ENCODE measurements at places on chromosomes 12 and 14.
A peak's percentile ranks its signal among the peaks of the same experiment; 100 is the strongest.

DNA sequence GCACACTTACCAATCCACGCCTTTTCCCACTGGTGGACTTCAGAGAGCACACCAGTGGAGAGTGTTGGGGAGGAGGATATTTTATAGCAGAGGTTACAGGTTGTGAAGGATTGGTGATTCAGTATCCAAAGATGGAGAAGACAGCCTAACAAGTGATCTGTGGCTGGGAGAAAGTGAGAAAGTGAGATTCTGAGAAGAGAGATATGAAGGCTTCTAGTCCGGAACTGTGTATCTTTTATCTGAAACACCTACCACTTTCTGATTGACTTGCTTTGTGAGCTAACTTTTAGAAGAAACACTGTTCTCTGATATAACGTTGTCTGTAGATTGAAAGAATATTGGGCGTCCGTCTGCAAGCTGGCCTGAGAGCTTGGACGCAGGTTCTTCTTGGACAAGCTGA, 24.0 kb downstream of the DYNC1H1 start:
- no peak for DNase-seq

GRCh38 chr14:99758121-99758821, 34.9 kb upstream of the EML1 start:
- DNase-seq = peak; percentile 98

GRCh38 chr12:22759769-22760674, 135.1 kb downstream of the ETNK1 start:
- no peak for DNase-seq

DNA sequence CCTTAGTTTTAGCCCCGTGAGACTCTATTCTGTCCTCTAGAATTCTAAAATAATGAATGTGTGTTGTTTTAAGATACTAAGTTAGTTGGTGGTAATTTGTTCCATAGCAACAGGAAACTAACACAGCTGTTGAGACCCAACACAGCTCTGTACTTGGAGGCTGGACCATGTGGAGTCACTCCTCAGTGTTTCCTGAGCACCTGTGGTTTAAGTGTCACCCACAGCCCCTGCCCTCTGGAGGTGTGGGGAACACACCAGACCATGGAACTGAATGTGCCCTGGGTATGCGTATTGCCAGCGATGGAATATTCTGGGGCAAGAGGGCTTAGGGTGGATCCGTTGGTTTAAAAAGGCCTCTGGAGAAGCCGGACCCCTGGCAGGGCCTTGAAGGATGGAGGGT, 16.6 kb upstream of the GPR68 start:
- no peak for DNase-seq

GRCh38 chr12:125861299-125862281, 796.4 kb downstream of the AACS start:
- no peak for DNase-seq

- no peak for DNase-seq
Observed at GRCh38 chr12:94768398-94769046, 118.2 kb upstream of the TMCC3 start.

- no peak for DNase-seq
Observed at GRCh38 chr12:126636821-126637220, 1571.6 kb downstream of the AACS start.

GRCh38 chr12:129815846-129816245, 88.0 kb downstream of the TMEM132D start:
- no peak for DNase-seq

GRCh38 chr12:95998611-95999286, 2.6 kb upstream of the HAL start:
- DNase-seq = peak; percentile 27

DNA sequence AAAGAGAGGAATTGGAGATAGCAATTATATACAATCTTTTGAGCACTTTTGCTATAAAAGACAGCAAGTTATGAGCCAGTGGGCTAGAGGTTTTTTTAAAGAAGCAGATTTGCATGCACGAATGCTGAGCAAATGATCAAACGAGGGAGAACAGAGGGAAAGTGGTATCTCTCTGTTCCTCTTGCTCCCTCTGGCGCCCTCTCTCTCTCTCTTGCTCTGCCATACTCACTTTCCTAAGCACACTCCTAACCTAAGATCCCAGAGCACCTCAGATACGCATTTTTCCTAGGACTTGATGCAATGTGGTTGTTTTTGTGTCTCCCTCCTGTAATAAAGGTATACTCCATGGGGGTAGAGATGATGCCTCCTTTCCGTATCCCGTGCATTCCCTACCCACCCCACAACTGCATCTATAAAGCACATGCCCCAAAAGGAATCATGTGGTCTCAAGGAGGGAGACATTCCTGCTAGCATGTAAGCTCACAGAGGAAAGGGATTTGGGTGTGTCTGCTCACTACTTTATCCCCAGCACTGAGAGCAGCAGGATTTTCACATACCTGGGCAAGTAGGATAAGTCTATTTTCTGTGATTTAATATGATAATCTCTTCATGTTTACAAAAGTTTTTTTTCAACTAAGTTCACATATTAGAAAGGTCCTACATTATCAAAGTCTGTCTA, 270.2 kb downstream of the SSPN start:
- DNase-seq = no peak

DNA sequence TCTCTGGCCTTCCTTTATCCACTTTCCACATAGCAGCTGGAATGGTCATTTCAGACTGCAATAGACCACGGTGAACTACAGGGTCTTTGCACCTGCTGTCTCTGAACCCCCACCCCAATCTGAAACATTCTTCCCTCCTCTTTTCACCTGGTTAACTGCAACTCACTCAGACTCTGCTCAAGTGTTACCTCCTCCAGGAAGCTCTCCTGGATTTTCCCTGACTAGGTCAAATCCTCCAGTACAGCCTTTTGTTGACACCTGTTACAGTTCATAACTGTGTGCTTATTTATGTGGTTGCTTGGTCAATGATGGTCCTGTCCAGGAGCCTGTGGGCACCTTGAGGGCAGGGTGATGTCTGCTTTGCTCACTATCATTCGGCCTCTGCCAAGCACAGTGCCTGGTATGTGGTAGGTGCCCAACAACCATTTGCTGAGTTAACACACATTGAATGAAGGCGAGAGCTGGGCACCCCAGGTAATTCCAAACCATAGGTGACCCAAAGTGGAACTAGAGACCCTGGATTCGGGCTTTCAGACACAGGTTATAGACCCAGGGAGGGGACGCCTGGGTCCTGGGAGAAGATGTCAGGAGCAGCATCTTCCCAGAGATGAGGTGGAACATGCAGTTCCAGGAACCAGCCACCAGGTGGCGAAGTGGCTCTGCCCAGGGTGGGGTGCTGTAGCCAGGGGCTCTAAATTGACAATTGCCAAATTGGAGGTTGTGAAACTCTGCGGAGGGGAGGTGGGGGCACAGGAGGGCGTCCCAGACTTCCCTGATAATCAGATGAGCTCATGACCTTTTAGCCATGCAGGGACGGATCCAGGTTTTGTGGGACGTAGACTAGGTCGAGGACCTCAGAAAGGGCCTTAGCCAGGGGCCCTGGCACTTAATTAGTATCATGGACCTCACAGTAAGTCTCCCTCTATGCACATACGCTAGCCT, 28.1 kb downstream of the TRPV4 start:
- DNase-seq = peak; percentile 37

GRCh38 chr12:13278249-13278787, 81.8 kb downstream of the EMP1 start:
- peak; percentile 39 for DNase-seq

GRCh38 chr12:130742716-130743115, 26.6 kb upstream of the RIMBP2 start:
- no peak for DNase-seq

DNA sequence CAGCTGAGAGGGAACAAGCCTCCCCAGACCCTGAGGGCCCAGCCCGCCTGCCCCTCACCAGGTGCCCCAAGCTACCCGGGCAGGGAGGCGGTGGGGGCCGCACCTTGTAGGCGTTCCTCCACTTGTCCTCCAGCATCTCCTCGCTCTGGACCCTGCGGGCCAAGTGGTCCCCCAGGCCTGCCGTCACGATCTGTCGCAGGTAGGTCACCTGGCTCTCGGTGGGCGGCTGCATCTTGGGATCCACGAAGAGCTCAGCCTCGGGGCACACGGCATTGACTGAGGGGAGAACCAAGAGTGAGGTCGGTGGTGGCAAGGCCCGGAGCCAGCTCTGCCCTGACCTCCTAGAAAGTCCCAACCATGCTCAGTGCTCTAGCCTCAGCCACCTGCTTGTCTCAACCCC, 36.6 kb downstream of the DHX37 start:
- no peak for DNase-seq

GRCh38 chr14:51302295-51303030, 62.4 kb downstream of the TMX1 start:
- no peak for DNase-seq

- no peak for DNase-seq
Observed at GRCh38 chr12:57072661-57073060, 5.9 kb downstream of the NEMP1 start.

- DNase-seq = peak; percentile 72
Observed at GRCh38 chr14:100362311-100362927, 39.3 kb downstream of the SLC25A47 start.

GRCh38 chr14:67971627-67972625, 152.3 kb downstream of the RAD51B start:
- DNase-seq = peak; percentile 59

GRCh38 chr12:42396473-42397259, 70.7 kb downstream of the PPHLN1 start:
- no peak for DNase-seq

DNA sequence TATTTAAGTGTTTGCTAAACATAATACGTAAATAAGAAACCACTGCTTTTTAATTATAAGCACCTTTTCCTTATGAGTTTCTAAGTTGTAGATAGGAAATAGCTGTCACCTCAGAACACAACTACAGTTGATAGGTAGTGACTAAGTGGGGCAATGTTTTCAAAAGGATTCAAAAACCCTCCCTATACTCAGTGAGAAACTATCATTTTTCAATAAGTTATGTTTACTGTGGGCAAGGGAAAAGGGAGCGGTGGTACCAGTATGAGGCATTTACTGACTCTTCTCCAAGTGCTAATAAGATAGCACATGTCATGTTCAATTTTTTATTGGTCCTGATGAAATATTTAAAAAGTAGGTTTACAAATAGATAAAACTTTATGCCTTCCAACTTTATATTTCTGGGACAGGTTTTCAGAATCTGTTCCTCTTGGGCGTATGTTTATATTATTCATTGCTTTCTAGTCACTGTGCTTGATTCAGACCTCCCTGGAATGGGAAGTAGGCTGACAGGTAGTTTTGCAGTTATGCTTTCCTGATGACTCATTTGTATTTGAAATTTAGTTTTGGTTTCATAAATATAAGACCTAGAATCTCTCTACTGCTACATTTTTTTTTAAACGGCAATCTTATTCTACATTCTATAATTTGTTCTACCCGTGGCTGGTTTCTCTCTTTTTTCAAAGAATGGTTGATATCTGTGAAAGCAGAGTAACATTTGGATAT, 153.1 kb downstream of the TMEM117 start:
- DNase-seq = no peak

DNA sequence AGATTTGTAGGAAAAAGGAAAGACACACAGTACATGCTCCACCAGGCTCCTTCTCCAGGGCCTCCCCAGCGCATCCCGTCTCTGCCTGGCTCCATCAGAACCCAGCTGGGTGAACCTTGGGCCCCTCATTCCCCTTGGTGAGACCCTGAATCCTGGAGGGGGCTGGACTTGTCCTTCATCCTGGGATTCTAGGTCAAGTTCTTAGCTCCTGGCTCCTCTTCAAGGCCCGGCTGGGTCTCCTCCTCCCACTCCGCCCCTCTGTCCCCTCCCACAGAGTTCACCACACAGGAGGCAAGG, 49.2 kb downstream of the PSMA6 start:
- DNase-seq = no peak

GRCh38 chr12:75704208-75704607, 192.8 kb upstream of the KRR1 start:
- no peak for DNase-seq

GRCh38 chr14:101020834-101021370, 117.4 kb upstream of the RTL1 start:
- no peak for DNase-seq

DNA sequence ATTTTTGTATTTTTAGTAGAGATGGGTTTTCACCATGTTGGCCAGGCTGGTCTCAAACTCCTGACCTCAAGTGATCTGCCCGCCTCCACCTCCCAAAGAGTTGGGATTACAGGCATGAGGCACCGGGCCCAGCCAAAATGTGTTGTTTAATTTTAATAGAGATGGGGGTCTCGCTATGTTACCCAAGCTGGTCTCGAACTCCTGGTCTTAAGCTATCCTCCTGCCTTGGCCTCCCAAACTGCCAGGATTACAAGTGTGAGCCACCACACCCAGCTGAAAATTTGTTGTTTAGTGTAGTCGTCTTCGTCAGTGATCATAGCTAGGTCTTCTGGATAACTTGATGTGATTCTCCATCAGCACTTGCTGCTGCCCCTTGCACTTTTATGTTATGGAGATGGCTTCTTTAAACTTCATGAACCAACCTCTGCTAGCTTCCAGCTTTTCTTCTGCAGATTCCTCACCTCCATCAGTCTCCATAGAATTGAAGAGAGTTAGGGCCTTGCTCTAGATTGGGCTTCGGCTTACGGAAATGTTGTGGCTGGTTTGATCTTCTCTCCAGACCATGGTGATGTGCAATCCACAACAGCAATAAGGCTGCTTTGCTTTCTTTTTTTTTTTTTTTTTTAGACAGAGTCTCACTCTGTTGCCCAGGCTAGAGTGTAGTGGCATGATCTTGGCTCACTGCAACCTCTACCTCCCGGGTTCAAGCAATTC, 13.0 kb downstream of the ISCU start:
- DNase-seq = no peak

- no peak for DNase-seq
Observed at GRCh38 chr14:86935241-86935885, 1057.6 kb downstream of the GALC start.

DNA sequence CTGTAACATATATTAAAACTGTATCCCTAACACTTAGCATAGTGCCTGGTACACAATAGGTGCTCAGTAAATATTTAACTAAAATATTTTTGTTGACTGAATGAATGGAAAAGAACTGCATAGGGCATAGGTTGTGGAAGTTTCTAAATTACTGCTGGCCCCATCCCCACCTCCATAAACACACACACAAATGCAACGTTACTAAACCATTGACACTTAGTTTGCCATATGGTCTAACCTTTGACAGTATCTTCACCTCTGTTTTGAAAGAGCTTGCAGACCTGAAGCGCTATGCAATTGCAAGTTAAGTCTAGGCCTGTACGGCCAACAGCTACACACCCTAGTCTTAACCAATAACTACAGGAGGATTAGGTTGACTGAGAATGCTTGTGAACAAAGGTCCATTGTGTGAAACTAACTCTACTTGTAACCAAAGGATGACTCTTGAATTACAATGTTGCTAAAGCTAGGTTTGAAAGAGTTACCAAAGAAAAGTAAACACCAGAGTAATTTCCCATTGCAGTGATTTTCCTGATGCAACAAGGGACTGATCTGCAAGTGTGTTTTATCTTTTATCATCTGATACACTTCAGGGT, 924 bp upstream of the MANSC1 start:
- DNase-seq = no peak

GRCh38 chr12:62621101-62621638, 154.5 kb downstream of the MON2 start:
- DNase-seq = no peak

DNA sequence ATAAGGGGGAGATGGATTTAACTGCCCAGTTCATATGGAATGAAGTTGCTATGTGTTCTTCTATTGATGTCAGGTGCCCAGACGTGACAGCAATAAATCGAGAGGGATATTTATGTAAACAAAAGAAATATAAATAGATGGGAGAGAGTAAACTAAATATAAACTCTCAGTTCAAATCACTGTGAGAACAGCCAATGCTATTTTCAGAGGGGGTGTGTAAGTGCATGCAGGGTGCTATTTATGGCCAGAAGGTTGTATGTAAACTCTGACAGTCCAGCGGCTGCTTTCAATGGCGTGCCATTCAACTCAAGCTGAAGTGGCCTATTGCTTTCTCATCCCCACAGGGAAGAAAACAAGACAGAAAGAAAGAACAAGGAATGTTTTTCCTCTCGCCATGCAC, 127.2 kb downstream of the KCNA5 start:
- no peak for DNase-seq

Measured in HFFc6 (cell line).